ENCODE measurements at places on chromosomes 16 and 17.
A peak's percentile ranks its signal among the peaks of the same experiment; 100 is the strongest.

DNA sequence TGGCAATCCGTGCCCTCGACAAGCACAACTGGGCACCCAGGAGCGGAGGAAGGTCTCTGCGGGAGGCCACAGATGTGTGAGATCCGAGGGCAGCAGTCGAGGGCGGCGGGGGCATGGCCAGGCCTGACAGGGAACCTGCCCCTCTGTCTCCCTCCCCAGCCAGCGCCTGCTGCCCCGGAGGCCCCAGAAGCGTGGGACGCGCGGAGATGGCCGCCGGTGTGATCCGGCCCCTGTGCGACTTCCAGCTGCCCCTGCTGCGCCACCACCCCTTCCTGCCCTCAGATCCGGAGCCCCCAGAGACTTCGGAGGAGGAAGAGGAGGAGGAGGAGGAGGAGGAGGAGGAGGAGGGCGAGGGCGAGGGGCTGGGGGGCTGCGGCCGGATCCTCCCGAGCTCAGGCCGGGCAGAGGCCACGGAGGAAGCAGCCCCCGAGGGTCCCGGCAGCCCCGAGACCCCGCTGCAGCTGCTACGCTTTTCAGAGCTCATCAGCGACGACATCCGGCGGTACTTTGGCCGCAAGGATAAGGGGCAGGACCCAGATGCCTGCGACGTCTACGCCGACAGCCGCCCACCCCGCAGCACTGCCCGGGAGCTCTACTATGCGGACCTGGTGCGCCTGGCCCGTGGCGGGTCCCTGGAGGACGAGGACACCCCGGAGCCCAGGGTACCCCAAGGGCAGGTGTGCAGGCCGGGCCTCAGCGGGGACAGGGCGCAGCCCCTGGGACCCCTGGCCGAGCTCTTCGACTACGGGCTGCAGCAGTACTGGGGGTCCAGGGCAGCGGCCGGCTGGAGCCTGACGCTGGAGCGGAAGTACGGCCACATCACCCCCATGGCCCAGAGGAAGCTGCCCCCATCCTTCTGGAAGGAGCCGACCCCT, 1.7 kb downstream of the PERCC1 start:
- DNase-seq, result no peak

GRCh38 chr16:86346034-86346433, 164.3 kb upstream of the FOXF1 start:
- DNase-seq, result no peak

GRCh38 chr17:41664587-41665565, 23.8 kb upstream of the EIF1 start:
- no peak for DNase-seq

DNA sequence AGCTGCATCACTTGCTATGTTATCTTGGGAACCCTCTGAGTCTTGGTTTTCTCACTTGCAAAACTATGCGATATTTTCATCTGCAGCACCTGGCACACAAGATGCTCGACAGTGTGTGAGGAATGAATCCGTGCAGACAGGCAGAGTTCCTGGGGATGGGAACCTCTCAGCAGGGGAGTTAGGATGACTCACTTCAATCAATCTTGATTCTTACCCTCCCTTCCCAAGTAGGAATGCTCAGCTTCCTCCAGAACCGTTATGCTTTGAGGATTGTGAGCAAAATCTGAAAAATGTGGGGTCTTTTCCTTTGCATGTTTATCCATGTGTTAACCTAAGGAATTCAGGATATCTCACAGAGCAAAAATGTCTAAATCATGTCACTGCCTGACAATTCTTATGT, 68.9 kb upstream of the HNF1B start:
- no peak for DNase-seq

- no peak for DNase-seq
Measured at GRCh38 chr17:7982173-7982572, 20.2 kb upstream of the GUCY2D start.

DNA sequence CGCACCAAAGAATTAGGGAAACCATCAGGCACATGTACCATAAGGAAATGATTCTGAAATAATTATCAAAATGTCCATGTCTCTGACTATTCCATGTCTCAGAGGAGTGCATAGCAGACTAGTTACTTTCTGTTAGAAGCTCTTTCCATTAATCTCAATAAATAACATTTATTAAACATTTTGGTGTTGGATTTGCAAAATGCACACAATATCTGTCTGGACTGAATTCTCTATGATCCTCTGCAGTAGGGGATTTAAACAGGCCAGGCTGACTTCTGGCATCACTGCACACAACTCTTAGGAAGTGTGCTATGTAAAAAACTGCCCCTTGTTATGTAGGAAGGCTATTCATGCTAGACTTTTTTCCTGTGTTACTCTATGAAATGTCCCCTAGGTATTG, 283.3 kb upstream of the CDH5 start:
- no peak for DNase-seq

DNA sequence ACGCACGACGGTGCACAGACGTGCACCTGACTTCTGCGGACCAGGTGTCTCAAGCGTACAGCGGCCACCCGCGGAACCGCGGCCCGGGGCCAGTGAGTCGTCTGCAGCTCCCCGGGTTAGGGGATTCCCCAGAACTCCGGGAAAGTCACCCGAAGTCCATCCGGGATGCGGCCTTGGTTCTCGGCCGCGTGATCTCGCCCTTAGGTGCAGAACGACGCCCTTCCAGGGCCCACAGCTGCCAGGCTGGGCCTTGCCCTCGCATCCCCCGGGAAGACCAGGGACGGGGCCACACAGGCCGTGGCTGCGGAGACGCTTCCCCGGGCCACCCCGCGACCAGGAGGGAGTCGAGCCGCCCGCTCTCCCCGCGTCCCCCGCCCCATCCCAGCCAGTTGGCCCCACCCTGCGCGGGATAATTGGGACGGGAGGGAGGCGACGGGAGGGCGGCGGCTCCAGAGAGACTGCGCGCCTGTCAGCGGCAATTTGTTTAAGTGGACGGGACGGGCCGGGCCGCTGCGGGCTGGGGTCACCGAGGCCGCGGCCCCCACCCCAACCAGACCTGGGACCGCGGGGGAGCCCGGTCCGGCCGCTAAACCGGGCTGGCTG, 3.6 kb upstream of the TBX2 start:
- no peak for DNase-seq

GRCh38 chr16:89120921-89121351, 27.3 kb downstream of the ACSF3 start:
- no peak for DNase-seq

DNA sequence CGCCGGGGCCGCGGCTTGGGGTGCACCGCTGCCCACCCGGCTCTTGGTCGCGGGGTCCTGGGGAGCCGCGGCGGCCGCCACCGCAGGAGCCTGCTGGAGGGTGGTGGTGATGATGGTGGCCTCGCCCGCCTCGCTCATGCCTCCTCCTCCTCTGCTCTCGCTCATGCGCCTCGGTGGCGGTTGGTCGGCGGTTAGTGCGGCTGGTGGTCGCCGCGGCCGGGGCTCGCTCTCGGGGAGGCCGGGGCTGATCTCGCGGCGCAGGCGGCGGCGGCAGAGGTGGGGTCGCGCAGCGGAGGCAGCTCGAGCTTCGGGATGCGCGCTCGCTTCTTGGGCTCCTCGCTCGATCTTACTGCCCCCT, 41.6 kb downstream of the AHSP start:
- DNase-seq, result no peak

DNA sequence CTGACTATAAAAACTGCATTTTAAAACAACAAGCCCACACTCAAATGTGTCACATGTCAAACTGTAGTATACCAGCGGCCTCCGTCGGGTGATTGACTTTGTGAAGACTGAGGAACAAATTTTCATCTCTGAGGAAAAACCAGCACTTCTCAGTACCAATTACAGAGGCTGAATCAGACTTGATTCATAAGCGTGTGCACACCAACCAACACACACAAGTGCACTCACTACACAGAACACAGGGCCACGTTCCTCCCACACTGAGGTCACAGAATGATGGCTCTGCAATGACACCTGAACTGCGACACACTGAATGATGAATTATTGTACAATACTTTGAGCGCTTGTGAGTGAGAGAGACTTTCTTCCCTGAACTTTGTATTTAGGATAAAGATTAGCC, 29.6 kb downstream of the XPO6 start:
- no peak for DNase-seq

GRCh38 chr17:41893384-41893783, 25.4 kb downstream of the ACLY start:
- no peak for DNase-seq

GRCh38 chr17:3039736-3040135, 23.7 kb downstream of the OR1D5 start:
- DNase-seq, result peak; percentile 51

DNA sequence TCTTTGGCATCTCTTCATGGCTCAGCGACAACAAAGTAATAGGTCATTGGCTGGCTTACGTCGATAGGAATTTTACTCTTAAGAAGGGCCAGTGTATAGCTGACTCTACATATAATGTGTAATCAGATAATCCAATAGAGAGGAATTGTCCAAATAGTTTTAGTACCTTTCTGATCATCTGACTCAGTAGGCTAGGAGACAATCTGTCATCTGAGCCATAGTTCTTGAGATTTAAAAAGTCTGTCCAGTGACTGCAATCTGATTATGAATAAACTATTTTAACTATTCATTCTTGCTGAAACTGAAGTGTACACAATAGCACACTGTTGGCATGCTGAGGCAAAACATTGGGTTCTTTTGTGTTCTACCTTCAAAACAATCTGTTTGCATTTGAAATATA, 21.4 kb upstream of the NOL11 start:
- DNase-seq, result no peak

- DNase-seq, result no peak
Measured at GRCh38 chr17:56718515-56718914, 115.2 kb downstream of the C17orf67 start.

- DNase-seq, result no peak
Measured at GRCh38 chr16:54944002-54944401, 13.3 kb downstream of the IRX5 start.

- DNase-seq, result no peak
Measured at GRCh38 chr16:66810391-66810790, 9.0 kb upstream of the TERB1 start.

- no peak for DNase-seq
Measured at GRCh38 chr16:53502331-53503269, at the start of gene AKTIP. Gene AKTIP, minus strand, starts transcription at chr16:53503209. Its CDS starts 2,950 bp downstream, at chr16:53500259.

DNA sequence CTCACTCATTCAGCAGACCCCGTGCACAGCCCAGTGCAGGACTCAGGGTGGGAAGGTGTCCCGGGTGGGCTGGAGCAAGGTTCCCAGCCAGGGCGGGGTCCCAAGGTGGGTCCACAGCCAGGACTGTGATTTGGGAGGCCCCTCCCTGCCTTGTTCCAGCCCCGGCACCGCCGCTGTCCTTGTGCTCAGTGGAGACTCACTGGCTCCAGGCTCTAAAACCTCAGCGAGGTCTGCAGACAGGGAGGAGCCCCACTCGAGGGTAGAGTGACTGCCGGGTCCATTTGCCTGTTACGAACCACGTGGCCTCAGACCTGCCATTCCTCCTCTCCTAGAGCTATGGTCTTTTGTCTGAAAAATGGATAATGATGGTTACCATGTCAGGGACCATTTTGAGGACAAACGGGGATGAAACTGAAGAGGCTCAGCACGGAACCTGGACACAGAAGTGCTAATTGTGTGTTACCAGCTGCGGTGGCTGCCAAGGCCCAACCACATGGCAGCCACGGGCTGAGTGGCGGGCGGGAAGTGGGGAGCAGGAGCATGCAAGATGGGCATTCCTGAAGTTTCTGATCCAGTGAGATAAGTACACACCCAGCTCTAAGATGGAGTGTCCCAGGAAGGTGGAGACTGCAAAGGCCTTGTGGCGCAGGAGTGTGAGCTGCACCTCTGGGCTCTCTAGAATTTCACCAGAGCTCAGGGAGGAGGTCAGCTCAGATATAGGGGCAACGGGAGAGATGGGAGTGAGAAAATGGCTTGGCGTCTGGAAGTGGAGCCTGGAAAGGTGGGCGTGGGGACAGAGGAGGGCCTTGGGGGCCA, 317.6 kb downstream of the SEC14L1 start:
- no peak for DNase-seq

DNA sequence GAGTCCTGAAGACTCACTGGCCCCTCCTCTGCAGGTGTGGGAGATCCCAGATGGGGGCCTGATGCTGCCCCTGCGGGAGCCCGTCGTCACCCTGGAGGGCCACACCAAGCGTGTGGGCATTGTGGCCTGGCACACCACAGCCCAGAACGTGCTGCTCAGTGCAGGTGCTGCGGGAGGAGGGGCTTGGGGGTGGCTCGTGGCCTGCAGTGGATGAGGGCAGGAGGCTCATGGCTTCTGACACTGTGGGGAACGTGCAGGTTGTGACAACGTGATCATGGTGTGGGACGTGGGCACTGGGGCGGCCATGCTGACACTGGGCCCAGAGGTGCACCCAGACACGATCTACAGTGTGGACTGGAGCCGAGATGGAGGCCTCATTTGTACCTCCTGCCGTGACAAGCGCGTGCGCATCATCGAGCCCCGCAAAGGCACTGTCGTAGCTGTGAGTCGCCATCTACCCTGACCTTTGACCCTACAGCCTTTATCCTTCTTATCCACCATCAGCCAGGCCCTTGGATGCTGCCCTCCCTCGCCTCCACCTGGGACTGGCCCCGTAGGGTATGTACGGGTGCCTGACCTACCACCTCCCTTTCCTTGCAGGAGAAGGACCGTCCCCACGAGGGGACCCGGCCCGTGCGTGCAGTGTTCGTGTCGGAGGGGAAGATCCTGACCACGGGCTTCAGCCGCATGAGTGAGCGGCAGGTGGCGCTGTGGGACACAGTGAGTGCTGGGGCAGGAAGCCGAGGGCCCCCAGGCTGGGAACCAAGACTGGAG, 3.6 kb downstream of the CORO1A start:
- DNase-seq, result no peak

DNA sequence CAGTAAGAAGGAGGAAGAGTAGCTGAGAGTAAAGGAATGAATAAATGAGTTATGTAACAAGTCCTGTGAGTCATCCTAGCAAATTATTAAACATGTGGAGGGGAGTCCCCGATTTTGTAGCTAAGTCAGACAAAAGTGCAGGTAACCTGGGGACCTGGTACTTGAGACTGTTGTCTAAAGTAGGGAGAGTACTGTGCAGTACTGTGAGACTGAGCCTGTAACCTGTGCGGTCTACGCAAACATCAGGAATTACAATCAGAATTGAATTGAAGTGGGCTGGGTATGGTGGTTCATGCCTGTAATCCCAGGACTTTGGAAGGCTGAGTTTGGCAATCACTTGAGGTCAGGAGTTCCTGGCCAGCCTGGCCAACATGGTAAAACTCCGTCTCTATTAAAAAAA, 35.7 kb downstream of the IKZF3 start:
- DNase-seq, result no peak

DNA sequence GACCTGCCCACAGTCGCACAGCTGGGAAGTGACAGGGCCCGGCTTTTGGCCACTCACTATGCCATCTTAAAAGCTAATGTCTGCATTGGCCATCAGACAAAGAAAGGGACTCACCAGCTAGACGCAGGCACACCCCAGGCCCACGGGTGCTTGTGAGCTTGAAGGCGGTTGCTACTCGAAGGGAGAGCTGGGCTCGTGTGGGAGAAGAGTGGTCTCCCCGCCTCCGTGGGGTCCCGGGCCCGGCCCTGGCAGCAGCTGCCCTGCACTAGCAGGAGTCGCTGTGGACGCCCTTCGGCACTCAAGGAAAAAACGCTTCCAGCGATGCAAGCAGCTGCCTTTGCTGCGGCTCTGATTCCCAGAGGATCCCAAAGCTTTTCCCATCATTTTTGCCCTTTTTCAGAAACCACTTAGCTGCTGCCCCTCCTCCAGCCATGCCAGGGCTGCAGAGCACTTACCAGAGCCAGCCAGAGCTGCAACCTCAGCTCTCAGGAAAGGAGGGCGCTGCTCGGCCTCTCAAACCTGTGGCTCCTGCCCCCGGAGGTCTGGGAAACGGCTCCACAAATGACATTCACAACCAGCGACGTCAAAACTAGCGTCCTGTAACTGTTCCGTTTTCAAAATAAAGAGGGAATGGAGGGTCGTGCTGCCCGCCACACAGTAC, 12.3 kb downstream of the TRPV1 start:
- no peak for DNase-seq

All from NCI-H1694 treated with DMSO at 0.1 percent for 48 hours (cell line).